ENCODE measurements at places on chromosomes 12 and 14.

DNA sequence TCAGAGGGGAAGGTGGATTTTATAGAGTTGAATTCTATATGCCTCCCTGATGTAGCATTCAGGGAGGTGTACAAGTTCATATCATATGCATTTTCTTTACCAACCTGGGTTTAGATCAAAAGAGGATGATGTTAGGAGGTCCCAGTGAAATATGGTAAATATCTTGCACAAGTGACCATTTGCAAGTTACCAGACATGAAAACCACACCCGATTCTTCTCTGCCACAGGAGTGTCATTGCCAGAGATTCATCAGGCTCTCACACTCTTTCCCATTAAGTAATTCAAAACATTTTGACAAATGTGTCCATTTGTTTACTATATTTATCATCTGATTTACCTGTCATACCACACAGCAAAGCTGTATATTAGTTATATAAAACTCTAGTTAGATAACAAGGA lies 44.0 kb downstream of the VCPKMT start:
- DNase-seq = no peak

GRCh38 chr12:55930771-55931316 lies at the start of gene DGKA:
Gene DGKA, plus strand, starts transcription at chr12:55931162. Its CDS starts 5,342 bp downstream, at chr12:55936504.
- peak; percentile 87 for DNase-seq

GRCh38 chr14:35046751-35047536 lies 872 bp downstream of the FAM177A1 start:
- DNase-seq = peak; percentile 67

- peak; percentile 80 for DNase-seq
Measured at GRCh38 chr12:52582971-52583456, 9.4 kb upstream of the KRT74 start.

DNA sequence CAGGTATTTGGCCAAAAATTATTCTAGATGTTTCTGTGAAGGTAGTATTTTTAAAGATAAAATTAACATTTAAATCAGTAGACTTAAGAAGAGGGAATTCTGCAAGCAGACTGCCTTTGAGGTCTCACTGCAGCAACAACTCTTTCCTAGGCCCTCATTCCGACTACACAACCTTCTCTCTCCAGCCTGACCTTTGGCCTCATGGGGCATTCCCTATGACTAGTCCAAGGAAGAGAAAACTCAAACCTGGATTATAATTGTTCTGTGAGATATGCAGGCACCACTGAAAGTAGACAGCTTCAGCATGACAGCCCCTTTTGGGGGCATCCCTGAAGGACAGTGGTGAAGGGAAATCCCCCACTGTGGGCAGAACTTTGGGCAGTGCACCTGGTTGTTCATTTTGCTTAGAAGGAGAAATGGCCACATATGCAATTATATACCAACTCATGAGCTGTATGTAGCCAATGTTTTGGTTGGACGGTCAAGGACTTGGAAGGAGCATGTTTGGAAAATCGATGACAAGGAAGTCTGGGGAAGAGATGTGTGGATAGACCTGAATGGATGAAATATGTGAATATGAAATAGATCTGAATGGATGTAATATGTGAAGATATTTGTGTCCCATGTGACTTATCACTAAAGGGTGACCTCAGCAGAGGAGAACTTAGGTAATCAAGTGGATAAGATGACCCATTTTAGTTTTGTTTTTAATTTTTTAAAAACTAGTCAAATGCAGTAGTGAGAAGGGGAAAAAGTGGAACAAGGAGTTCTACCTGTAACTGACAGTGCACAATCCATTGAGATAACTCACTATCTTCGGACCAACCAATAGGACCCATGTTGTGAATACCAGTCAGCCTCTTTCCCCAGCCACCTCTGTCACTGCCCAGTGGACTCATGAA lies 233.3 kb upstream of the FOXN3 start:
- no peak for DNase-seq

Data from hematopoietic multipotent progenitor cell treated with erythropoietin and hydrocortisone succinate and interleukin-3 and kit ligand, for 8 days (in vitro differentiated cells).